ENCODE measurements at places on chromosomes 1 and 21.

GRCh38 chr1:3105167-3105863, 36.3 kb downstream of the PRDM16 start:
- no peak for DNase-seq

DNA sequence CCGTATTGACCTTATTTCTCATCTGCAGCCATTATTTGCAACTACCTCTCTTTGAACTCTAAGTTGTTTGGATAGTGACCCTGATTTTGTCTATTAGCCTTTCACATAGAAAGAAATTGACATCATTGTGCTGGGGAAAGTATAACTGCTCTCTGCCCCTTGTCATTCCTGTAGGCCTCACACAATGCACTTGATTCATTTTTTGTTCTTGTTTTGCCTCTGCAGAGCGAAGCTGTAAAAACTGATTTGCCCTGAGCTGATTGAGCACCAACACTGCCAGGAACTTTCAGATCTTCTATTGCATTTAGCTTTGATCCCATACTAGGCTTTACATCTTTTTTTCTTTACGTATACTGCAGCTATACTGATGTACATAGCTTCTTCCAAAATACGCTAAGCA, 167.2 kb upstream of the PTBP2 start:
- no peak for DNase-seq

- DNase-seq, result peak; percentile 82
These were observed 570 bp upstream of the NEK7 start for GRCh38 chr1:198156111-198156744.

DNA sequence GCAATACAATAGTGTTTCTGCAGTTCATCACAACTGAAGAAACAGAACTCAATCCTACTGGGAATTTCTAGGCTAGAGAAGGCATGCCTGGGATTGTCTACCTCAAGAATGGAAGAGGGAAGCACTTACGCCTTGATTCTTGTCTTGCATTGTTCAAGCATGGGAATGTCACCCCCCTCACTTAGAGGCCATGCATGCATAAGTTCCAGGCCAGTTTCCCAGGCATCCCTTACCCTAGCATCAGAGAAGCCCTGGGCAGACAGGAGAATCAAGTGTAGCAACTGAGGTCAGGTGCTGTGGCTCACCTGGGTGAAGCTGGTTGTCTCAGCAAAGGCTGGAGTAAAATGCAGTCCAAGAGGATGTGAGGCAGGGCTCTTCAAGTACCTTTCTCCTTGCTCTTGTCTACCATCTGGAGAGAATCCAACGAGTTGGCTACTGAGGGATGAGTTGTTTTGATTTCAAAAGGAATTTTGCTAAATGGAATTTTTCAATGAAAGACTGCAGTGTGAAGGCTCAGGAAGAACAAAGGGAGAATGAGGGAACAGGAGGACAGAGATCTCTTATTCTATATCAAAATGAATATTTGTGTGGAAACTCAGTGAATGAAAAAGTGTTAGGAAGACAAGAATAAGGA, 174.3 kb downstream of the NEK7 start:
- no peak for DNase-seq

- DNase-seq, result peak; percentile 77
These were observed 55.3 kb downstream of the CDC7 start for GRCh38 chr1:91555821-91556531.

Measured in CD4-positive, alpha-beta T cell treated with Interleukin-12 subunit alpha and Interleukin-12 subunit beta, for 1 hour (primary cell).